Osteocyte (in vitro differentiated cells): ENCODE measurements at places on chromosomes 11 and 22. TPM values are rescaled to one million over a fixed set of nuclear protein-coding genes. Genes with fewer than 3 reads are reported as not detected.

Gene MS4A6E
- not detected in 2 replicates for total RNA-seq

Gene HTR3B
- total RNA-seq, result not detected in 2 replicates

Gene OR6A2
- 0.08 TPM in 1 of 2 replicates, not detected in the other for total RNA-seq

Gene GLYAT
- not detected in 2 replicates for total RNA-seq

Gene CHRM1
- total RNA-seq, result 0.27 and 0.31 TPM in 2 replicates

Gene MYOD1
- total RNA-seq, result not detected in 2 replicates

Gene VWCE
- total RNA-seq, result 8.8 and 10.7 TPM in 2 replicates

Gene GP1BB
- total RNA-seq, result 28.6 and 34.1 TPM in 2 replicates

DNA sequence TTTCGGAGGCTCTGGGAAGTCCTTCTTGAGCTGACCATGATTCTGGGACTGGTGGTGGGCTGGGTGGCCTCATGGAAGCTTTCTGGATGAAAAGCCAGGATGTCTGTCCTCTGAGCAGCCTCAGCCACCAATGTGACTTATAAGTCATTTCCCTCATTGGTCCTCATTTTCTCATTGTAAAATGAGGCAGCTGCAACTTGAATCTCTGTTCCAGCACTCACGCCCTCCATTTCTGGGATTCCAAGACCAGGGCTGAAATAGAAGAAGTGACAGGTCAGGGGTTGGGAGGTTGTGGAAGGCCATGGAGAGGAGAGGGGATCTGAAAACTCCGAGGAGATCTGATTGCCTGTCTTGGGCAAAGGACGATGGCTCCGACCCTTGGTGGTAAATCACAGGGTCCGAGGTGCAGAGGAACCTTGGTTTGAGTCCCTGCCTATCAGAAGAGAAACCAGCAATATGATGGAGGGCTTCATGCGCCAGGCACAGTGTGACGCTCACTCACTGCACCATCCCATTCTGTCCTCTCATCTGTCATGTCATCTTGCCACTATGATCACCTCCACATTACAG is 38.3 kb downstream of the TSPAN18 start:
- DNase-seq, result no peak

DNA sequence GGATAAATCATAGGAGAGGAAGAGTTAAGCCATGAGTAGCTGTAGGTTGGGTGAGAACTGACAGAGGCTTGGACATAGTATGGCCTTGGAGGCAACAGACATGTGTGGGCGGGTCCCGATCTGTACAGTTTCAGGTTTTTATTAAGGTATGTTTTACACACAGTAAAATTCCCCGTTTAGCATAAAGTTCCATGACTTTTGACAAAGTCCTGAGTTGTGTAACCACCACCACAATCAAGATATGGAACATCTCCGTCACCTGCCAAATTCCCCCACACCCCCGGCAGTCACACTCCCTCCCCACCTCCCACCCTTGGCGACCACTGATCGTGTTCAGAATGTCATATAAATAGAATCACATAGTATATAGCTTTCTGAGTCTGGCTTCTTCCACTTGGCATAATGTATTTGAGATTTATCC is 68.1 kb downstream of the GRIK4 start:
- DNase-seq, result no peak

DNA sequence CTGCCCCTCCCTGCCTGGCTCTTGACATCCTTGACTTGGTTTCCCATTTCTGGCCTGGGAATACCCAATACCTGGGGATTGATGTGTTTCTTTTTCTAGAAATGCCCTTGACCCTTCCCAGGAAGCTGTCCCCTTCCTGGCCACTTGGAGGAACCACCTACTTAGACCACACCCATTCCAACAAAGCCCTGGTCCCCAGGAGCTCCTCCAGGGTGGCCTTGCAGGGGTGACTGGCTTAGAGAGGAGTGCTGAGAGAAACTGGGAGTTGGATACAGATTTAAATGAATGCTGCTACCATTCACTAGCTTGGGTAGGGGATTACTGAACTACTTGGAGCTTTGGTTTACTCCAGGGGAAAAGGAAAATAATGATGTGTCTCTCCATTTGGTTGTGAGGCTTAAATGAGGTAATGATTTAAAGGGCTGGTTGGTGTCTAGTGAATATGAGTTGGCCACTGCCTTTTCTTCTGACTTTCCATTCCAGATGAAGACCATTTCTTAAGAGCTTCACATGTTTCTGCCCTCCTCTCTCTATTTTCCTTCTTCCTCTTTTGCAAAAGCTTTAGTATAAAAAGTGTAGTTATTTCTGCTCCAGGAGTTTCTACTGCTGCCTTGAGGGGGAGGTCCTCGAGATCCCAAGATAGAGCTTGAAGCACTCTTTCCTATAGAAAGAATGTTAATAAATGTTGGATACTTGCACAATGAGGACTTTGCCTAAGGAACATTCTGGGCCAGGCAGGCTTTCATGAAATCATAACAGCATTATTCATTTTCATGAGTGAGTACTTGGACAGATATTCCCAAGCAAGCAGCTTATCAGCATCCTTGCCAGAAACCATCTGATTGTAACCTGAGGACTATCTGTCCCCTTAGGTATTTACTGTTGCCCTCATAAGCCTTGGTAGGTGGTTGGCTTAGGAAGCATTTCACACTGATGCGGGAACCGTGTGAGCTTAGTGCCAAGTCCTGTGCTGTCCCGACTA is 22.4 kb downstream of the PANX1 start:
- DNase-seq, result no peak

GRCh38 chr11:110125632-110126031 is 32.4 kb downstream of the ZC3H12C start:
- DNase-seq, result no peak

GRCh38 chr11:87477321-87477720 is 439.6 kb downstream of the TMEM135 start:
- no peak for DNase-seq

- DNase-seq, result no peak
Measured at GRCh38 chr11:119172513-119172912, 4.0 kb downstream of the NLRX1 start.

GRCh38 chr11:62443390-62444235 is 24.8 kb downstream of the SCGB1A1 start:
- DNase-seq, result no peak

- DNase-seq, result no peak
Measured at GRCh38 chr22:27487600-27488452, 313.7 kb downstream of the MN1 start.

DNA sequence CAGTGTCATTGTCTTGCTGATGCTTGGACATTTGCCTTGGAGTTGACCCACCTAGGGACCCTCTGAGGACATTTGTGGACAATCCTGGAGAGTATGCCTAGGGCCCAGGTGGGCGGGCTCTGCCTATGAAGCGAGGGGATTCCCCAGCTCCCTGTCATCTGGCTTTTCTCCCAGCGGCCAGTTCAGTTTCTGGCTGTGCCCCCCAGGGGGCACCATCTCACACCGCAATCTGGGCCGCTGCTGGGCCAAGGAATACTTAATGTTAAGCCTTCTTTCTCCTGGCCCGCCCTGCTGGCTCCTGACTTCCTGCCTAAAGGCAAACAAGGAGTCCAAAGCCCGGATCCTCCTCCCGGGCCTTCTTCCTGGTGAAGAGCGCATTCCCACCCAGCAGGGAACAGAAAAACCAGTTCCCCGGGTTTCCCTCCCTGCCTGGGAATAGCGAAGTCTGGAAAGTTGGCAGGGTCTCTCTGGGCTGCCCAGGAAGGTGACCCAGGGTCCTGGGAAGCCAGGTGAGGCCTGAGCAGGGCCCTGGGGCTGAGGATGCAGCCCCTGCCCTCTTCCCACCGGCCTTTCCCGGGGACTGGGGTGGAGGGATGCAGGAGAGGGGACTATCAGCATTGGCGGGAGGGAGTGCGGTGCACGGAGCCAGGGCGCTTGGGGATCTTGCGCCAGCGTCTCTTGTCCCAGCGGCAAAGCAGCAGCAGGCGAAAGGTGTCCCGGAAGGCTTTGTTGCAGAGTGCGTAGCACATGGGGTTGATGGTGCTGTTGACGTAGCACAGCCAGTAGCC is 11.9 kb downstream of the CHRM1 start:
- no peak for DNase-seq

DNA sequence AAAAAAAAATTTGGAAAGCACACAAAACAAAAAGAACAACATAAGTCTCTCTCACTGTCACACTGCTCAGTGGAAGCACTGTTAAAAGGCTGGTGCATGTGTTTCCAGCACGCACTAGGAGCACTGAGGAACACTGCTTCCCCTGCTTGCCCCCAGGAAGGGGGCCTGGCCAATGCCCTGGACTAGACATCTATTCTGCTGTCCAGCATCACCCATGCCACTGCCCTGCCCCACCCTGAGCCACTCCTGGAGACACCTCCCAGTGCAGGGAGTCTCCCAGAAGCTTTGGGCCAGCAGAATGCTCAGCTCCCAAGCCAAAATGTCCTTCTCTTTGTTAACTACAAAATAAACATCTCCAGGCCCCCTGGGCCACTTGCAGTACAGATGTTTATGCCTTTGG is 49.7 kb upstream of the EMID1 start:
- DNase-seq, result no peak

DNA sequence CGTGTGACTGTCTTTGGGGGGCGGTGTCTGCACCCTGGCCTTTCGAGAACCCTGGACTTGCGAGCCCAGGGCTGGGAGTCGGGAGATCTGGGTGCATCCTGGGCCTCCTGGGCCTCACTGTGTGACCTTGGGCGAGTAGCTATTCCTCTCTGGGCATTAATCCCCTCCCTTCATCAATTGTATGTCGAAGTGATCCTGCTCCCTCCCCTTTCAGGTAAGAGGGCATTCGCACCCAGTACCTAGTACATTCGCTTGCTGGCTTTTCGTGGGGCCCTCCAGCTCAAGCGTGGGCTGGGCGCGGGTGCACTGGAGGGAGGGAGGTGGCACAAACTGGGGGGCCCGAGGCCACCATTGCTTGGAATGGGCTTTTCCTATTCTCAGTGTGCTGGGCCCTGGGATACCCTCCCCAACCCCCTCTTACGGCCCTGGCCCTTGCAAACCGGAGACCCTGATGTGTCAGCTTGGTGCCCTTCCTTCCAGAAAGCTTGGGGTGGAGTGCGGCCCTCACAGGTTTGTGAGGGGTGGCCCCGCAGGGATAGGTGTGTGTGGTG is 530 bp downstream of the USP35 start:
- DNase-seq, result no peak

GRCh38 chr22:40718250-40719204 is 39.2 kb downstream of the MCHR1 start:
- DNase-seq, result no peak

GRCh38 chr11:87743007-87743406 is 432.2 kb downstream of the RAB38 start:
- DNase-seq, result no peak

GRCh38 chr11:128568166-128568778 is 19.1 kb downstream of the ETS1 start:
- DNase-seq, result no peak
